ENCODE measurements at places on chromosomes 1 and 21.

GRCh38 chr21:43702785-43703034 lies 16.2 kb upstream of the PDXK start:
- no peak for DNase-seq

- DNase-seq: peak; percentile 89
These were observed 10.0 kb downstream of the RAB4A start for GRCh38 chr1:229280921-229281320.

GRCh38 chr21:29914326-29914725 lies 25.5 kb downstream of the GRIK1 start:
- DNase-seq: no peak

GRCh38 chr1:29541631-29542030 lies 305.3 kb downstream of the PTPRU start:
- DNase-seq: no peak

DNA sequence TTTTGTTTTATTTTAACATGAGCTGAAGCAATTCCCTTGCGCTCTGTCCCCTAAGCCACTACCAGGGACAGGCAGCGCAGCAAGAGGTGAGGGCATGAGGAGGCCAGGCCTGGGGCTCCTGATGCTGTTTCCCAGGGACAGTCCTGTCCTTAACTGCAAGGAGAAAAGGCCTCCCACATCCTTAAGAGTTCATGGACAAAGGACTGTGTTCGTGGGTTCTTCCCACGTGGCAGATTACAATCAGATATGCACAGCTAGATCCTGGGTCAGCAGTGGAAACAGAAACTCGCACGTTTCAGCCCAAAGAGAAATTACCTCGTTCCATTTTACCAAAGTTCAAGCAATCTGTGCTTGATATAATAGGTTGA lies 85.8 kb downstream of the MIS18A start:
- DNase-seq: no peak

GRCh38 chr1:43934101-43934985 lies 742 bp downstream of the ARTN start:
- peak; percentile 75 for DNase-seq

DNA sequence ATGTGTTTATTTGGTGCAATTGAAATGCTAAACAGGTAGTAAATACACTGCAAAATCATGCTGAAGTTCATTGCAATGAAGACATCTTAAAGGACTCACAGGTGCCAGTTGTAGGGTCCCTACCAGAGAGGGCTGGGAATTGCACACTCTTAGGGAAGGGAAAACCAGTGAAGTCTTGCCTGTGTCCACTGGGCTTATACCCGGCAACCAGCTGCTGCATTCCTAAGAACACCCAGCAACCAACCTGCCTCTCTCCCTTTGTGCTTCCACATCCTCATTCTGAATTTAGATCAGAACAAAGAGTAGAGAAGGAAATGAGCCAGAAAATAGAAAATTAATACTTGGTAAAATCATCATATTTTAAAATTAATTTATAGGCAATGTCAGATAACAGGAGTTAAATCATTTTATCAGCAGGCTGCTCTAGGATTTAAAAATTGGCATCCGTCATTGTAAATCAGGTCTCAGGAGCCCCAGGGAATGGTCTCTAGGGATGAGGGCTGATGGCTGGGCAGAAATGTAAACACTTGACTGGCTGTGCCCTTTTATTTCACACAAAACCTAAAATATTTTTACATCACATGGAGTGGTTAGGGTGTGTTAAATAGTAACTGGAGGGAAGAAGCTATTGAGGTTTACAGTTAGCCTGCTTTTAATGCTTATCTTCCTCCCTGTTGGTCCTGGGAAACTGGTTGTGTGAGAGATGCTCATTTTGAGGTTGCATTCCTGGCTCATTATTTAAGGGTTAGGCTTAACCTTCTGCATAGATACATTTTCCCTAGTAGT lies 31.3 kb downstream of the PTGFRN start:
- no peak for DNase-seq

GRCh38 chr1:112272101-112272772 lies 123.8 kb upstream of the CTTNBP2NL start:
- no peak for DNase-seq

- no peak for DNase-seq
These were observed 68.1 kb upstream of the ANGPTL1 start for GRCh38 chr1:178938959-178939317.

GRCh38 chr1:179816196-179816960 lies 61.2 kb downstream of the TOR1AIP2 start:
- no peak for DNase-seq

GRCh38 chr1:8447616-8448150 lies 129.8 kb downstream of the SLC45A1 start:
- DNase-seq: no peak

DNA sequence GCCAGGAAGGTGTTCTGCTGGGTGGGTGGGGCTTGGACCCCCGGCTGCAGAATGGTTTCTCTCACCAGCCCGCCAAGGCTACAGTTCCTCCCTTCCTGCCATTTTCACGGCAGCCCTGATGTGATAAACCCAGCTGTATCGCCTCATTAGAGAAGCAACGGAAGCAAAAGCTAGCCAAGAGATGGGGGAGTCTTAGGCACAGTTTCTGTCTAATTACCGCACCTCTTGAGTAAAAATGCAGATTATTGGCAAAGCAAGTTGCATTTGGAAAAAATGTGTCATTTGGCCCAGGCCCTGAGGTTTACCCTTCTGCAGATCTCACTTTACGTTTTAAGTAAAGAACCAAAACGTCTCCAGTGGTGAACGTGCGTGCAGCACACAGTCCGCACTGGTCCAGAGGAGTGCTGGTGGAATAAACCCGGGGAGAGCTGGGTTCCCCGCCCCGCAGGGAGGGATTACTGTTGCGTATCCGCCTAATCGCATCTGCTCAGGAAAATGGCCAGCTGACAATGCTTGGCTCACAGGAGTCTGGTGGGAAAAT lies 109.9 kb downstream of the GALNT2 start:
- no peak for DNase-seq

- DNase-seq: no peak
These were observed 2.2 kb upstream of the IL20 start for GRCh38 chr1:206863266-206863665.

GRCh38 chr1:153742411-153743142 lies 14.7 kb downstream of the INTS3 start:
- no peak for DNase-seq

DNA sequence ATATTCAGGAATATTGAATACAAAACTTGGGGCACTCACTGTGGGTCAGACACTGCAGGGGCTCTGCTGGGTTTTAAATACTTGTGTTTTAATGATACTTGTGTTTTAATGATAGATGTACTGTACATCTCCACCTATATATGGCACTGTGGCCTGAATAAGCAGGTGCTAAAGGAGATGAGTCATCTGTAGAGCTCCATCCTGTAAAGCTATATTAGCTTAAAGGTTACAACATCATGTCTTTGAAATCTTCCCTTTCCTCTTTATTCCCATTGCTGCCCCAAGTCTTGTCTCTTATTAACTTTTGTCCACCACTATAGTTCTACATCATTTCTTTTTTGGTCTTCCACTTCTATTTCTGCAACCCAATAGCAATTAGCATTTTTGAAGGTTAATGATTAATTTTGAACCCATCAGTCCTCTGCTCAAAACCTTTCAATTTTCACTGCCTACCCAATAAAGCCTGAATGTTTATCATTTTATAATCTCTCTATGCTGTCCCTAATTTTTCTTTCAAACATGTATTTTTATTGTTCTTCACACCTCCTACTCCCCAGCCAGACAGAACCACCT lies 113.3 kb upstream of the PTGFR start:
- peak; percentile 61 for DNase-seq

- no peak for DNase-seq
These were observed 1.6 kb downstream of the IGSF21 start for GRCh38 chr1:18109058-18109755.

DNA sequence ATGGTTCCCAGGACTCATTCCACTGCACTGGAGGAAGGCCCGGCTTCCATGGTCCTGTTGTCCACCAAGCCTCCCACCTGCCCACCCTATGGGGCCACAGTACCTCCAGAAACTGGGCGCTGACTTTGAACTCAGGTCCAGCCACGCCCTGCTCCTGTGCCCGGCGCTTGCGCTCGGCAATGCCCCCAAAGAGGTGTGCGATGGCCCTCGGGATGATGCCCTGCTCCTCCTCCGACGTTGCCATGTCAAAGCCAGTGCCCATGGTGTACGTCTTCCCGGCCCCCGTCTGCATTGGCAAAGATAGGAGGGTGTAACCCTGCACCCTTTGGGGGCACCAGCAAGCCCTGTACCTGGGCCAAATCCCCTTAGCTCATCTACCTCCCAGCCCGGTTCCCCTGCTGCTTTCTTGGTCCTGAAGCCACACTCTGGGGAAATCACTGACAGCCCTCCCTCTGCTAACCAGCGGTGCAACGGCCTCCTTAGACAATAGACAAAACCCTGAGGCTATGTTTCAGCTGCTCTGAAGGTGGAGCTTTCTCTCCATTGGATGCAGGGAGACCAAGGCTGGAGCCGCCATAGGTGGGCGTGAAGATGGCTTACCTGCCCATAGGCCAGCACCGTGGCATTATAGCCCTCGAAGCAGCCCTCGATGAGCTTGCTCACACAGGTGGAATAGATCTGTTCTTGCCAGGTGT lies 14.7 kb downstream of the KIF21B start:
- DNase-seq: no peak

DNA sequence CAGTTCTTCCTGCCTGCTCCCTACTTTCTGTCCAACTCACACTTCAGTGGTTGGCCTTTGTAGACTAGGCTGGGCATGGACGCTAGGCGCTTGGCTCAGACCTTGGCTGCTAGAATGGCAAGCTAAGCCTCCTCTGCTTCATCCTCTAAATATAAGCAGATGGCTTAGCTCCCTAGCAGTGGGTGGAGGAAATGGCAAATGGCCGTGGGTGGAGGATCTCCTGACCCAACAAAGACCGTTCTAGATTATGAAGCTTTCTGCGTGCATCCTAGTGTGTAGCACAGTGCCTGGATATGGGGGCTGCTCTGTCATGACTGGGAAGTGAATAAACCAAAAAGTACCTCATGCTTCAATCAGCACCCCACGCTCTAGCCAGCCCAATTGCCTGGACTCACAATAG lies 10.4 kb upstream of the ETV3L start:
- DNase-seq: no peak

- no peak for DNase-seq
These were observed 64.3 kb downstream of the ZNF644 start for GRCh38 chr1:90957497-90957896.

GRCh38 chr1:12032161-12032621 lies 12.9 kb downstream of the MIIP start:
- no peak for DNase-seq

- DNase-seq: peak; percentile 64
These were observed 59.1 kb downstream of the BCL9 start for GRCh38 chr1:147600119-147601111.

GRCh38 chr1:207872621-207873020 lies 38.3 kb downstream of the CD34 start:
- no peak for DNase-seq

- DNase-seq: no peak
These were observed 14.1 kb downstream of the XKR8 start for GRCh38 chr1:27973771-27974416.

- DNase-seq: no peak
These were observed 394.3 kb upstream of the ADGRL2 start for GRCh38 chr1:81406292-81406999.

DNA sequence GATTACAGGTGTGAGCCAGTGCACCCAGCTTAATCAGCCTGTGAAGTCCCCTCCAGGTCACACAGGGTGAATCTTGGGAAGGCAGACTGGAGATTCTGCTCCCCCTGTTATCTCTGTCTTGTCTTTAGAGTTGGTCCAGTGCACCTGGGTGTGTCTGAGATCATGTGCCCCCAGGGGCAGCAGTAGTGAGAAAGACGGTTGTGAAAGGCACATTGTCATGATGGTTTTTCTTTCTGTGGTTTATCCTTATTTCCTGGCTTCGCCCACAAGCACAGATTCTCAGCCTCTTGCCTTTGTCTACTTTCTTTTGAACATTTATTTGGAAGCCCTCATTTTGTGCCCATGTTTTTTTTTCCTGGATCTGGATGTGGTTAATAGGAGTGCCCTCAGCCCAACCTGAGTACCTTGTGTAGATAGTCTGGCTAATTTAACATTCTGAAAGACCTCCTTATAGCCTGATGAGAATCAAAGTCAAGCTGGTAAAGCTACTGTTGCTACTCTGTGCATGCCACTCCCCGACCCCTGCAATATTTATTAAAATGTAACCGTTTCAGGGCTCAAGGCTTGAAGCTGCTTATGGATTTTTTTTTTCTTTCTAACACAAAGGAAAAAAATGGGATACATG lies 23.7 kb downstream of the UCK2 start:
- DNase-seq: peak; percentile 81

DNA sequence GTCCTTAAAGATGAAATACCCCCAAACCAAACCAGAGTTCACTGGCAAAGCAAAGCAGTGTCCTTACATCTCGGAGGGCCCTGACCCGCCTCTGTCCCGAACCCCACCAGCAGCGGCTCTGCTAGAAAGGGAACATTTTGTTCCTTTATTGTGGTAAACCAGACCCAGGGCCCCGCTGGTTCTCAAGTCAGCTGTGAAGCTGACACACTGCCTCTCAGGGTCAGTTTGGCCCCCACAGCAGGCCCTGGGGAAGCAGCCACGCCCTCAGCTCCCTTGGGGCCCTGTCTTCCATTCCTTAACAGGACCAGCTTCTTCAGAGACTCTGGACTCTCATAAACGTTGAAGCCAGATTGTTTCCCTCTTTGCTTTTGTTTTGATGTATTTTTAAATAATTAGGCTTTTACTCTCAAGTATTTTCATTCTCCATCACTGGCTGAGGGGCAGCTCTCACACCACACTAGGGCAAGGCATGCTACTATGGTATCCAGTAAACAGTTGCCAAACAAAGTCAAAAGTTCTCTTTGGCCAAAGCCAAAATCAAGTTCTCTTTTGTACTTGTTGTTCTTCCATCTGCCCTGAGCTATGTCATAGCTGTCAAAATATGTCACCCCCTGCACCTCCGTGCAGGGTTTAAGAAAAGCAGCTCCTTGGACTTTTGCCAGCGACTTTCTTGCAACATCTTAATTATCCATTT lies 61.1 kb upstream of the ANGPTL1 start:
- no peak for DNase-seq

- DNase-seq: no peak
These were observed 37.9 kb upstream of the EEIG2 start for GRCh38 chr1:108521990-108522393.

GRCh38 chr1:19430121-19431068 lies 54.9 kb downstream of the CAPZB start:
- peak; percentile 88 for DNase-seq

GRCh38 chr1:14826172-14826636 lies 227.7 kb downstream of the KAZN start:
- peak; percentile 5 for DNase-seq

GRCh38 chr21:28152732-28153131 lies 839.9 kb downstream of the LTN1 start:
- no peak for DNase-seq

- DNase-seq: no peak
These were observed 21.3 kb upstream of the LRRC3 start for GRCh38 chr21:44433791-44434567.

DNA sequence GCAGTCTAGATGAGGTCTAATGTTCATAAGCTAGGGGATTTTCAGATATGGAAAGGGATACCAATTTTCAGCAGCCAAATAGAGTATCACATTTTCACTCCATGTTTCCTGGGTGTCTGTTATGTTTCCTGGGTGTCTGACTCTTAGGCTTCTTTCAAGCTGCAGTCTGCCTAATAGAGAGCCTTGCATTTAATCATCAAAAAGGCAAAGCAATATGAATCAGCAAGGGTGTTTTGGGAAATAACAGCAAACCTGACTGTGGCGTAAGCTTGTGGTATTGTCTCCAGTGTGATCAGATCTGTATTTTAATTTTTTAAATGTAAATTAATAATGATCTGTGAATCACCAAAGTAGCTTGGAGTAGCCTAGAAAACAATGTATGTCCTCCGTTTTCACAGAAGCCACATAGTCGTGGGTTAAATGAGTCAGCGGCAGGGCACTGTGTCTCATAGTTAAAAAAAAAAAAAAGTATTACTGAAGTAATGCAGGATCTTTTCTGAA lies 10.4 kb downstream of the LGALS8 start:
- DNase-seq: peak; percentile 36
